A549 treated with RU486 at 1 μM for 4 hours (cell line): ENCODE measurements at places on chromosomes 2 and 18. TPM values are rescaled to one million over a fixed set of nuclear protein-coding genes. Genes with fewer than 3 reads are reported as not detected.

The FBXO41 gene
- 4.3 to 6.0 TPM (median 5.3 TPM) in 5 replicates for total RNA-seq

The FNDC4 gene
- 2.1 to 5.5 TPM (median 4.2 TPM) in 5 replicates for total RNA-seq

The TCF7L1 gene
- total RNA-seq = 5.9 to 10.3 TPM (median 7.6 TPM) in 5 replicates

The FSIP2 gene
- total RNA-seq = not detected in 5 replicates

The AAMP gene
- total RNA-seq = 112 to 185 TPM (median 124 TPM) in 5 replicates

The SPDYA gene
- total RNA-seq = 0.14 to 0.25 TPM in 2 of 5 replicates, not detected in the others

The TNS1 gene
- total RNA-seq = 5.3 to 13.3 TPM (median 9.4 TPM) in 5 replicates

The PHLPP1 gene
- total RNA-seq = 5.6 to 8.4 TPM (median 7.5 TPM) in 5 replicates

The AOX1 gene
- 2.8 to 3.8 TPM (median 3.6 TPM) in 5 replicates for total RNA-seq

The CYP1B1 gene
- total RNA-seq = 6.3 to 9.8 TPM (median 8.5 TPM) in 5 replicates

The KCNE4 gene
- total RNA-seq = 0.63 to 1.2 TPM (median 0.79 TPM) in 5 replicates

The CEP192 gene
- total RNA-seq = 6.4 to 10.2 TPM (median 9.1 TPM) in 5 replicates

The ANKRD62 gene
- not detected in 5 replicates for total RNA-seq

The CFAP210 gene
- 0.30 to 0.64 TPM (median 0.37 TPM) in 5 replicates for total RNA-seq

The CDCA7 gene
- total RNA-seq = 38.0 to 48.5 TPM (median 47.3 TPM) in 5 replicates

The VWC2L gene
- not detected in 5 replicates for total RNA-seq

The CYP27C1 gene
- 4.1 to 5.4 TPM (median 4.9 TPM) in 5 replicates for total RNA-seq

The NEU4 gene
- 0.13 to 0.34 TPM (median 0.18 TPM) in 4 of 5 replicates, not detected in the other for total RNA-seq

The RAB27B gene
- 11.8 to 14.5 TPM (median 12.8 TPM) in 5 replicates for total RNA-seq
